ENCODE measurements at places on chromosomes 6 and 20.

GRCh38 chr20:60283281-60283680 is 325.1 kb downstream of the CDH26 start:
- DNase-seq = no peak

DNA sequence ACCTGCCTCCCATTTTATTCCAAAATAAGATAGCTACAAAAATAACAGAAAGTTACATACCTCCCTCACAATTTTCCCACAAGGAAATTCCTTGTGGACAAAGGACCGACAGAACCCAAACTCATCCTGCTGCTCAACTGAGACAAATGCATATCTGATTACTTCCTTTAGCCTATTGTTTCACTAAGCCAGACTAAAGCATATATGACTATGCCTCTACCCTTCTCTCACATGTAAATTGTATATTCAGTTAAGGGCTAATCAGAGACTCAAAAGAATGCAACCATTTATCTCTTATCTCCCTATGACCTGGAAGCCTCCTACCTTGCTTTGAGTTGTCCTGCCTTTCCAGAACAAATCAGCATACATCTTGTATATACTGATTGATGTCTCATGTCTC is 72.1 kb downstream of the MANEA start:
- DNase-seq = no peak

DNA sequence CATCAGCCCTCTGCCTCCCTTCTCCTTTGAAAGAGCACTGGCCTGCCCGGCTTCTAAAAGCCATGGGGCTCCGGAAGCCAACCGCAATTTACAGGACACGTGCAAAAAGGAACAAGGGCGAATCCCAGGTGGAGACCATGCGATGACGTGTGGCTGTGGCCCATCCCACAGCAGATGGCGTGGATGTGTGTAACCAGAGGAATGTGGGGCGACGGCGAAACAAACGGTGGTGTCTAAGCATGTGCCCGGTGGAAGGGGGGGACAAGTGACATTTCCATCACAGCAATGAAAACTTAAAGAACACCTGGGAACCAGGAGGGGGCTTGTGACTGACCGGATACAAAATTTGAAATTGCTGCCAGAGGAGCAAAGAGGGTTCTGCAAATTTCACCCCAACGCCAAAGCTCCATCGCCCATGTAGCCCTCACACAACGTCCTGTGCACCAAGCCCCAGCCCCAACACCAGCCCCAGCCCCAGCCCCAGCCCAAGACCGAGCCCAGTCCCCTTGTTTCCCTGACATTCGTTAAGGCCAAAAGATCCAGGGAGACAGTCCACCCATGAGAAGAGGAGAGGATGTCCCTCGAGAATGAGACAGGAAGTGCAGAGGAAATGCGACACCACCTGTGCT is 159.7 kb upstream of the ZNF337 start:
- no peak for DNase-seq

DNA sequence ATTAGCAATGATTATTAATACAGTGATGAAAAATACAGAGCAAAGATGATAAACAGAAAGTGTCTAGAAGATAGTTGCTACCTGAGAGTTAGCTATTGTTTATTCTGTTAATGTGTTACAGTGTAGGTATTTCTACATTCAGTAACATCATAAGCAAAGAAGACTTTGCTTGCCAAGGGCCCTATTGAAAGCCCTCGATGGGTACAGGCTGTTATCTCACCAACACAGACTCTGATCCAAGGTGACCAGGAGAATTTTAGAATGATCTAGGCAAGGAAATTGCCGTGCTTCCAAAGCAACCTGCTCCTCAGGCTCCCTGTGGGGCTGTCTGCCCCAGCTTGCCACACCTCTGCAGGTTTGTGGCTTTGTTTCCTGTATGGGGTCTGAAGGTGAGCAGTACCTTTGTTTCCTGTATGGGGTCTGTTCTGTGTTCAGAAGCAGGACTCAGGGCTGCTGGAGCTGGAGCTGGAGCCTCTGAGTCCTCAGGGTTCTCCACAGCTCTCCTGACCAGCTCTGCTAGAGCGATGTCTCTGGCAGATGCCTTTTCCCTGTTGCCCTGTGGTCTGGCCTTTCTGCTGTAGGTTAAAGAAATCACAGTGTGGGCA is 32.5 kb downstream of the PHACTR3 start:
- DNase-seq = no peak

DNA sequence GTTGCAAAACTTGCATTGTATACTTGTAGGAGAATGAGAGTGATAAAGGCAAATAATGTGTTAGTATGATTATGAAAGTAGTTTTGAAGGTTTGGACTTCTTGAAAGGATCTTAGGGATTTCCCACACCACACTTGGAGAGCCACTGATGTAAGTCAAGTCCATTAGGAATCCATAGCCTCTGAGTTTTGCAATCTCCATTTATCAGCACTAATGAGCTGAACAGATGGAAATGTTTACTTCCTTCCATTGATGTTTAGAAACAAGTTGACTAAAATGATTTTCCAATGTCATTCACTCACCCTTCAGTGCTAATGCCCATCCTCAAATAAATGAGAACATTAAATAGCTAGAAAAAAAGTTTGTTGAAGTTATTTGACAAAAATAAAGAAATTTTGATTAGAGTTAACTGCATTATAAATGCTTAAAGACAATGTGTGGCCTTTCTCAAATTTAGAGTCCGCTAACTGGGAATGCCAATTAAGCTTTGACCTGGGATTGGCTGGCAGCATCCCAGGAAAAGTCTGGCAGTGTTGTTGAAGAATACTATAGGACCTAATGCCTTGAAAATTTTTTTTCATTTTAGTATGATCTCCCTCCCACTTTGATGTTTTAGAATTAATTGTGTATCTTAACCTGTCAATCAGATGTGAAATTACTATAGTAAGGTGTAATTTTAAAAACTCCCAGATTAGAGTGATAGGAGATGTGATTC is 68.0 kb downstream of the SLC35F1 start:
- DNase-seq = no peak
